Endothelial cell of umbilical vein (primary cell): ENCODE measurements at places on chromosomes 5 and 9. TPM values are rescaled to one million over a fixed set of nuclear protein-coding genes. Genes with fewer than 3 reads are reported as not detected.

GRCh38 chr5:38338455-38338854 is 80.1 kb downstream of the EGFLAM start:
- H3K4me3 ChIP-seq = no peak overlapping the region
- DNase-seq = no peak
- no peak overlapping the region for H3K27ac ChIP-seq

GRCh38 chr5:42930934-42931333 is 109.2 kb downstream of the ANXA2R start:
- H3K4me1 ChIP-seq = no peaks in the 10 kb centered on the region
- no peaks in the 10 kb centered on the region for H3K27me3 ChIP-seq
- no peaks in the 10 kb centered on the region for H3K36me3 ChIP-seq
- H3K4me3 ChIP-seq = no peak overlapping the region
- H3K27ac ChIP-seq = no peak overlapping the region
- DNase-seq = no peak

DNA sequence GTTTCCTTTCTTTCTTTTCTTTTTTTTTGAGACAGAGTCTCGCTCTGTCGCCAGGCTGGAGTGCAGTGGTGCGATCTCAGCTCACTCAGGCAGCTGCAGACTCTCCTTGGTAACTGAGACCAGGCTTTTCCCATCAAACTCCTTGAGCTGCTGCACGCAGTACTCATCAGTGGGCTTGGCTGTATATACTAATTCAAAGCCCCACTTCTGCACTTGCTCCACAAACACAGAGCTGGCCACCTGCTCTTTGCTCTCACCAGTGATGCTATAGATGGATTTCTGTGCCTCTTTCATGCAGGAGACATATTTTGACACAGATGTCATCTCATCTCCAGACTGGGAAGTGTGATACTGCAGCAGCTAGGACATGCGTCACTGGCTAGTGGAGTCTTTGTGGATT is 252.7 kb downstream of the AP3B1 start:
- no peaks in the 10 kb centered on the region for H3K27me3 ChIP-seq
- DNase-seq = no peak
- no peak overlapping the region for H3K27ac ChIP-seq

GRCh38 chr5:7941692-7942091 is 72.7 kb downstream of the MTRR start:
- DNase-seq = no peak

- no peaks in the 10 kb centered on the region for H3K27me3 ChIP-seq
- DNase-seq = peak; percentile 23
- H3K4me1 ChIP-seq = peaks cover 13% of the 10 kb centered on the region
- H3K4me3 ChIP-seq = peak overlapping the region; percentile 79
- H3K27ac ChIP-seq = peak overlapping the region; percentile 92
- no peaks in the 10 kb centered on the region for H3K36me3 ChIP-seq
Measured at GRCh38 chr9:33289496-33289895, 820 bp upstream of the NFX1 start.

DNA sequence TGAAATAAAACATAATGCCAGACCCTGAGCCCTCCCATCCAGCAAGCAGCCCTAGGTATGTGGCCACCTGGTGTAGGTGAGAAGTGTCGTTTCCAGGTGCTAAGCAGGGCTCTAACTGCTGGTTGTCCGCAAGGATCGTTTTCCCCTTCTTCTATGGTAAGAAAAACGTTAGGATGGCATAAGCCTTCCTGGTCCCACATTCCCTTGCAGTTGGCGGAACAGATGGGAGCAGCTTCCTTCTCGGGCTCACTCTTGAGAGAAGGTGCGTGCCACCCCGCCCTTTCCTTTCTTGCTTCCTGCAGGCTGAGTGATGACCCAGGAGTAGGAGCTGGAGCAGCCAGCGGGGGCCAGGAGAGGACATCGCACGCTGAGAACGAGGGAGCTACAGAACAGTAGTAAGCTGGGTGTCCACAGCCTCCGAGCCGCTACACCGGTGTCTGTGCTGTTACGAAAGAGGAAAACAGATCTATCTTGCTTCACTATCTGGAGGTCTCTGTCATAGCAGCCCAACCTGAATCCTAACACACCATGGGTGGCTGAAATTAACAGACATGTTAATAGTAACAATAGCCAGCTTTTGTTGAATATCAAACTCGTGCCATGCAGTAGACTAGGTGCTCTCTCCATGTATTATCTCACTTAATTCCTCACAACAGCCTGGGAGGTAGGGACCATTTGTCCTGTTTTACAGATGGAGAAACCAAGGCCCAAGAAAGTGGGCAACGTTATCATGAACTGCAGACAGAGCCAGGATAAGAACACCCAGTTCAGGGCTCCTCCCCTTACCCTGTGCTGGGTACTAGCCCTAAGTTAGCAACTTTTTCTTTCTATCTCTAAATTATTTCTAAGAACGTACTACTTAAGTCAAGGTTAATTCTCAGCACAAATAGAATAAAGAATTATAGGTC is 139.8 kb downstream of the COL23A1 start:
- H3K36me3 ChIP-seq = no peaks in the 10 kb centered on the region
- H3K4me3 ChIP-seq = no peak overlapping the region
- H3K4me1 ChIP-seq = no peaks in the 10 kb centered on the region
- DNase-seq = no peak

GRCh38 chr5:124859027-124859426 is 112.6 kb upstream of the ZNF608 start:
- H3K27me3 ChIP-seq = no peaks in the 10 kb centered on the region
- H3K27ac ChIP-seq = no peak overlapping the region
- no peak overlapping the region for H3K4me3 ChIP-seq
- no peaks in the 10 kb centered on the region for H3K4me1 ChIP-seq
- H3K36me3 ChIP-seq = no peaks in the 10 kb centered on the region
- no peak for DNase-seq

DNA sequence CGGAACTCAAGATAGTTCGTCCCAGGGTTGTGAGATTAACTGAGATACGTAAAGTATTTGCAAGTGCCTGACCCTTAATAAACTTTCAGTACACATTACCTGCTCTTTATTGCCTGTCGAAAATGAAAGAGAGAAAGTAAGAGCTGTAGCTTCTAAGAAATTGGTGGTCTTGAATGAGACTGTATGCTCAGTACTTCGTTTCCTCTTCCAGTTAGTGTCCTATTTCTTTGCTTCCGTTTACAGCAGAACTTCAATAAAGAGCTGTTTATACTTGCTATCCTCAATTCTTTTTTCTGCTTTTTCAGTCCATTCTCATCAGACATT is 534 bp downstream of the SRFBP1 start:
- peak; percentile 42 for DNase-seq
- H3K4me1 ChIP-seq = peaks cover 14% of the 10 kb centered on the region
- no peaks in the 10 kb centered on the region for H3K36me3 ChIP-seq
- H3K4me3 ChIP-seq = peak overlapping the region; percentile 79

- no peak overlapping the region for H3K4me3 ChIP-seq
- no peaks in the 10 kb centered on the region for H3K36me3 ChIP-seq
- no peak overlapping the region for H3K27ac ChIP-seq
- H3K27me3 ChIP-seq = no peaks in the 10 kb centered on the region
- DNase-seq = no peak
Measured at GRCh38 chr5:144941004-144941403, 770.3 kb downstream of the KCTD16 start.

DNA sequence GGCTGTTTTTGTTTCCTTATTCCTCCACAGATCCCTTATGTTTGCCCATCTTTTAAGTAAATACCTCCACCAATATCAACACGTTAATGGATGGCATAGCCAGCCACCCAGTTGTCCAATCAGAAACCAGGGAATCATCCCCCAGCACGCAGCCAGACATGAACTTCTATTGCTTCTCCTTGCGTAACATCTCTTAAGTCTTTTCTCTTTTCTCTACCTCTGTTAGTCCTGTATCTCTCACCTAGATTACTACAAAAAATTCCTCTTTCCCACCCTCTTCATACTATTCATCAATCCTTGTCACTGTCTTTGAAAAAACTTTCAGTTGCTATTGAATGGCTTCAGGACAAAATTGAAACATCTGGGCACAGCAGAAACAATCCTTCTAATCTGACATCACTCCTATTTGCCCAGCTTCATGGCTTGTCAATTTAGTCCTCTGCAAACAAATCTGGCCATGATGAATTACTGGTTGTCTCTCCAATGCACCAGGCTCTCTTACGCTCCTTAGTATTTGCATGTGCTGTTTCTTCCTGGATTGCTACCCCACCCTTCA is 349.3 kb downstream of the RAB3C start:
- H3K36me3 ChIP-seq = no peaks in the 10 kb centered on the region
- peaks cover 7% of the 10 kb centered on the region for H3K27me3 ChIP-seq
- H3K4me1 ChIP-seq = no peaks in the 10 kb centered on the region
- DNase-seq = no peak
- H3K27ac ChIP-seq = no peak overlapping the region

- no peak overlapping the region for H3K4me3 ChIP-seq
- H3K4me1 ChIP-seq = no peaks in the 10 kb centered on the region
- DNase-seq = peak; percentile 35
- H3K36me3 ChIP-seq = no peaks in the 10 kb centered on the region
- no peaks in the 10 kb centered on the region for H3K27me3 ChIP-seq
Measured at GRCh38 chr9:6805532-6805931, 47.8 kb downstream of the KDM4C start.

DNA sequence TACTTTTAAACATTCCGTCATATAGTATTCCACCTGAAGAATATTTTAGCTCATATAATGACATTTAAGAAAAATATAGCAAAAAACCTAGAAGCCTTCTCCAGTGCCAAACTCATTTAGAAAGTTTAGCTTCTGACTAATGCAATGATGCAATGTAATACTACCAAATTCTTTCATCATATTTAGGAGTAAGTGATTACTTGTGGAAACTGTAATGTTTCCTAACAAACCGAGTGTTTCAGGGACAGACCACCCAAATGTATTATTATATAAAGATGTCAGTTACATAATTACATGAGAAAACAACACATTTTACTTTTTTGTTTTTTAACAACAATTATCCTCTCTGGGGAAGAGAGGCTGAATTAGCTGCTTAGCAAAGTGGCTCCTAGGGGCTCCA is 316.2 kb downstream of the ARL15 start:
- no peaks in the 10 kb centered on the region for H3K4me1 ChIP-seq
- no peaks in the 10 kb centered on the region for H3K27me3 ChIP-seq
- H3K4me3 ChIP-seq = no peak overlapping the region
- no peak overlapping the region for H3K27ac ChIP-seq
- DNase-seq = no peak
- H3K36me3 ChIP-seq = no peaks in the 10 kb centered on the region

- no peak overlapping the region for H3K4me3 ChIP-seq
- DNase-seq = no peak
- H3K27ac ChIP-seq = no peak overlapping the region
- H3K27me3 ChIP-seq = no peaks in the 10 kb centered on the region
- no peaks in the 10 kb centered on the region for H3K36me3 ChIP-seq
- H3K4me1 ChIP-seq = no peaks in the 10 kb centered on the region
Measured at GRCh38 chr9:78273761-78274160, 23.2 kb upstream of the PSAT1 start.

DNA sequence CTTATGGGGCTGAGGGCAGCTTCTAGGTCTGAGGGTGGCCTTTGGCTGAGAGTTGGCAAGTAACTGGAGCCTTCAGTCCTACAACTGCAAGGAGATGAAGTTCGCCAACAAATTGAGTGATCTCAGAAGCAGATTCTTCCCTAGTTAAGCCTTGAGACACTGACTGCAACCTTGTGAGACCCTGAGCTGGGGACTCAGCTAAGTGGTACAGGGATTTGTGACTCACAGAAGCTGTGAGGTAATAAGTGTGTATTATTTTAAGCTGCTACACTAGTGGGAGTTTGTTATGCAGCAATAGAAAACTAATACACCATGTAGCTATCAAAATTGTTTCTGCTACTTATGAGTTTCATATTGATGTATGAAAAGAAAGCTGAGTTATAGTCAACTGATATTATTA is 279.2 kb downstream of the PIK3R1 start:
- H3K27ac ChIP-seq = no peak overlapping the region
- no peak overlapping the region for H3K4me3 ChIP-seq
- no peaks in the 10 kb centered on the region for H3K36me3 ChIP-seq
- peaks cover 3% of the 10 kb centered on the region for H3K27me3 ChIP-seq

DNA sequence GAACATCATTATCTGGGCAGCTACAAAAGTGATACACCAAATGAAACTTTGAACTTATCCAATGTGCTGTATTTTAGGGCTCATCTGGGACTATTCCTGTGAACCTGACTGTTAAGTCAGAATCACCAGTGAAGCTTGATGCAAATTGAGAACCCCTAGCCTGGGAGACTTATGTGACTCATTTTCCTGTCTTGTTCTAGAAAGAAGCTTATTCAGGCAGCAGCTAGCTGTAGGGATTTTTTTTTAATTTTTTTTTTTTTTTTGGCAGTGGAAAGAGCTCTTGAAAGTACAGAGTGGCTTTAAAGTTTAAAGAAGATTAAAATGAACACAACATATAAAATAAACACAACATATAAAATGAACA is 81.1 kb upstream of the TNFAIP8 start:
- no peaks in the 10 kb centered on the region for H3K36me3 ChIP-seq
- H3K27me3 ChIP-seq = no peaks in the 10 kb centered on the region
- peak; percentile 79 for DNase-seq
- H3K4me1 ChIP-seq = peaks cover 16% of the 10 kb centered on the region

DNA sequence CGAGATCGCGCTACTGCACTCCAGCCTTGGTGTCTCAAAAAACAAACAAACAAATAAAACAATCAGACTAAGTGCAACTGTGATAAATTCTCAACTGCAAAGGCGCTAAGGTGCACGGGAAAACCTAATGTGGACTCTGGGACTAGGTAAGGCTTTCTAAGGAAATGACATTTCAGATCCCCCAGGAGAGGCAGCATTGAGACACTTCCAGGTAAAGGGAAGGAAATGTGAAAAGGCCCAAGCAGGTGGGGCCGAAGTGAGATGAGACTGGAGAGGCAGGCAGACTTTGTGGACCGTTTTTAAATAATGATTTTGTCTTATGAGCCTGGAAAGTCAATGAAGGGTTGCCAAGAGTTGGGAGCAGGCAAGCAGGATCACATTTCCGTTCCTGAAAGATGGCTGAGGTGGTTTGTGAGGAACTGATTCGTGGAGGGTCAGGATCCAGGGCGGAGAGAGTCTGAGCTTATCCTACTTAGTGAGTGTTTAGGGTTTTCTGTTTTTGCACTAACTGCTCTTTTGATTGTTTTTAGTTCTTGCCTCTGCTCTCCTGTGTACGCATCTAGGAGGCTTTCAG is 2.0 kb upstream of the APBA1 start:
- no peaks in the 10 kb centered on the region for H3K36me3 ChIP-seq
- H3K27me3 ChIP-seq = peaks cover 16% of the 10 kb centered on the region
- peak overlapping the region; percentile 46 for H3K27ac ChIP-seq
- peaks cover 36% of the 10 kb centered on the region for H3K4me1 ChIP-seq
- DNase-seq = peak; percentile 3

- H3K4me3 ChIP-seq = no peak overlapping the region
- H3K4me1 ChIP-seq = no peaks in the 10 kb centered on the region
- no peak overlapping the region for H3K27ac ChIP-seq
- H3K27me3 ChIP-seq = no peaks in the 10 kb centered on the region
Measured at GRCh38 chr5:101977729-101978345, 318.2 kb downstream of the SLCO4C1 start.

The TMEM203 gene
- 25.6 and 29.6 TPM in 2 replicates for total RNA-seq

The FGFR4 gene
- 2.9 and 3.8 TPM in 2 replicates for total RNA-seq

The TMEM161B gene
- total RNA-seq = 11.5 and 11.6 TPM in 2 replicates

The CDO1 gene
- total RNA-seq = 1.3 and 1.7 TPM in 2 replicates

The CCDC183 gene
- 0.37 TPM in 1 of 2 replicates, not detected in the other for total RNA-seq

The PCBD2 gene
- 10.0 and 10.7 TPM in 2 replicates for total RNA-seq

The FAM221B gene
- total RNA-seq = not detected in 2 replicates

The PCDHAC2 gene
- total RNA-seq = 0.90 and 1.00 TPM in 2 replicates
